ENCODE measurements at places on chromosomes 11 and 22.

DNA sequence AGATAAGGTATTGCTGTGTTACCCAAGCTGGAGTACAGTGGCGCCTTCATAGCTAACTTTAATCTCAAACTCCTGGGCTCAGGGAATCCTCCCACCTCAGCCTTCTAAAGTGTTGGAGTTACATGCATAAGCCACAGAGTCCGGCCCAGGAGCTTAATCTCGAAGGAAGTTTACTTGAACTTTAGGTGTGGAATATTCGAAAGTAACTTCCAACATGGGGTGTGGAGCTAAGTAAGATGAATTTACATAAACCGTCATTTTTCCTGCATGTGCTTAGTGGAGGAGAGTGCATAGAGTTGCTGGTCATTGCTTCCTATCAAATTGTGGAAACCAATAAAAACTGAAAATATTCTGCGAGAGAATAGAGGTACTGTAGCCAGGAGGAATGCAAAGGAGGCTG is 1.5 kb downstream of the ATG13 start:
- DNase-seq: no peak

- peak; percentile 2 for DNase-seq
Observed at GRCh38 chr11:110711448-110711775, 825 bp downstream of the ARHGAP20 start.

GRCh38 chr22:39592081-39593065 is 21.8 kb downstream of the CACNA1I start:
- peak; percentile 70 for DNase-seq

- DNase-seq: no peak
Observed at GRCh38 chr11:25065746-25066145, 568.9 kb downstream of the LUZP2 start.

- DNase-seq: no peak
Observed at GRCh38 chr11:17244046-17244445, 32.5 kb upstream of the NUCB2 start.

DNA sequence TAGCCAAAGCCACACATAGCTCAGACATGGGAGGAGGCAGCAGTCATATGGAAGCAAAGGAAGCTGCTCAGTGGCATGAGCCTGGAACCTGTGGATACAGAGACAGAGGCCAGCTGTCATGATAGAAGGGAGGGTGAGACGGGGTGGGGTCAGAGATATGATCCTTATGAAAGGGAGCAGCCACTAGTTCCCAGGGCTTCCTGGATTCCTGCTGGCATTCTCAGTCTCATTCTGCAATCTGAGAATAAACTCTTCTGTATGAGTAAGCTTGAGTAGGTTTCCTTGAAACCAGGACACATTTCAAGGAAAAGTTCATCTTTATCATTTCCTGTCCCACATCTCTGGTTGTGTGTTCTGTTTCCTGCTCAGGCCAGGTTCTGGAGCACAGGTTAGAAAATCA is 220.2 kb upstream of the SNX19 start:
- no peak for DNase-seq

DNA sequence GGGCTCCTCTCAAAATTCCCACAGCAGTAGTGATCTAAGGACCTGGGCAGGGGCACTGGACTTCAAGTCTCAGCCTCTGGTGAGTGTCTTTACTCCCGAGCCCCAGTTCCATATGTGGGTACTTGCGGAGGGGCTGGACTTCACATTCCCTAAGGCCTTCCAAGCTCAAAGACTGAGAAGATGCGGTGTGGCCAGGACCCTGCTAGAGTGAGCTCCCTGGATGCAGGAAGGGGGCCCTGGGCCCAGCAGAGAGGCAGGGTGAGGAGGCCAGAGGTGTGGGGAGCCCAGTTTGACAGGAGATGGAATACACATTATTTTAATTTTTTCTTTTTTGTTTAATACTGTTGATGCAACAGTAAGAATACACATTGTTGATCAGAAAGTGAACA is 83.7 kb downstream of the IGLL1 start:
- no peak for DNase-seq

- no peak for DNase-seq
Observed at GRCh38 chr11:73401924-73402833, 26.0 kb downstream of the RELT start.

DNA sequence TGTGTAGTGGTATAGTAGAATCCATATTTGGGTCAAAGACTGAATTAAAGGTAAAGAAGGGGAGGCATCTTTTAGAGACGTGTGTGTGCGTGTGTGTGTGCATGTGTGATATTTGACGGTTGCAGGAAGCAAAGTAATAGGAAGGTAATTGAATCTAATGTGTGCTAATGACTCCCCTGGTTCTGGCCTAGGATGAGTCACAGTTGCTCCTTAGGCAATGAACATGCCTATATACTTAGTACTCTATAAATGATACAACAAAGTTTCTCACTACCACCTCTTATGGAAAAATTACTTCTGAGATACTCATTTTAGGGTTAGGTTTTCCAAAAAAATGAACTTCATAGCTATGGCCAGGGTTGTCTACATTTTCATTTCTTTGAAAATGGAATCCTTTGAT is 409.6 kb downstream of the GUCY1A2 start:
- no peak for DNase-seq

DNA sequence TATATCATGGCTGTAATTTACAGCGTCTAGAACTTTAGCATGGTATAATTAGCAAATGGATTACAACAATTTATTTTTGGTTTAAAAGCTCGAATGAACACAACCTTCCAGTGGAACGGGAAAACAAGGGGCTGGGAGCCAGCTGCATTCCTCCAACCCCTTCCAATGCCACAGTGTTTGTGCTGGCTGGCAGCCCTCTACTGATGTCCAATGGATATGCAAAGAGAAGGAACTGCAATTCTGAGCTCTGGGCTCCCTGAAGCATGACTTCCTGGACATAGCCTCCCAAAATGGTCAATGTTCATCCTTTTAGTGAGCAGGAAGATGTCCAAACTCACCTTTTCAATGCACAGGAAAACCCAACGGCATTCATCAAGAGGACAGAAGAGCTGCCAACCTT is 288.3 kb downstream of the TENM4 start:
- DNase-seq: no peak

DNA sequence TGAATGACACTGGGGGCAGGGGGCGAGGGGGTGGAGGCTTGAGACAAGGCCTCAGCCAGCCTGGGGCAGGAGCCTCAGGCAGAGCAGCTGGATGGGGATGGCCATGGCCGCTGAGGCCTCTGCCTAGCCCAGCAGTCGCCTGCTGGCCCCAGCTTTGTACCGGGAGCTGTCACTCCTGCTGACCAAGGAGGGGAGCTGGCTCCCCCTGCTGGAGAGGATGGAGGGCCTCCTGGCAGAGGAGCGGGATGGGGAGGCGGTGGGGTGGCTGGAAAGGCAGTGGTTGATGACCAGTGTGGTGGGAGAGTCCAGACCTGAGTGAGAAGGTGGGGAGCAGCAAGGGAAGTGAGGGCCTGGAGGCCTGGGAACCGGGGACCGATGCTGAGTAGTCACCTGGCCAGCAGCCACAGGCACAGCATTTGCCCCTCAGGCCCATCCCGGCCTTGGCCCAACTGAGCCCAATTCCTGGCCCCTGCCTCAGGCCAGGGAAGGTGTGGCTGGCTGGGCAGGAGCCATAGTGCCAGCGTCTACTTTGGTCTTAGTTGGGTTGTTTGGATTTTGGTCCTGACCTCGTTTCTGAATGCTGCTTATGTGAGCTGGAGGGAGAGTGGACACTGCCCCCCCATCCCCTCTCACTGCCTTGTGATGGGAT is 6.0 kb upstream of the SUSD2 start:
- DNase-seq: peak; percentile 77

DNA sequence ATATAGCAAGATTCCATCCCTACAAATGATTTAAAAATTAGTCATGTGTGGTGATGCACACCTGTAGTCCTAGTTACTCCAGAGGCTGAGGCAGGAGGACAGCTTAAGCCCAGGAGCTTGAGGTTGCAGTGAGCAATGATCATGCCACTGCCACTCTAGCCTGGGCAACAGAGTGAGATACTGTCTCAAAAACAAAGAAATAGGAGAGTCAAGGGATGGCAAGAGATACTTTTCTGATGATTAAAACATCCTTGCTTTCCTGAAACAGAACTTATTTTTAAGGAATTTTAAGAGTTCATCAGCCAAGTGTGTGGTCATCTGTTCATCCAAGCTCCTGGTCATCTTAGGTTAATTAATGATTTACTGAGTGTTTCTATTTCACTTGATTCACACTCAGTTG is 1252.0 kb downstream of the LRRC4C start:
- DNase-seq: no peak

GRCh38 chr11:9126636-9127035 is 35.2 kb upstream of the SCUBE2 start:
- no peak for DNase-seq

- DNase-seq: peak; percentile 36
Observed at GRCh38 chr11:9574622-9575259, 1.3 kb downstream of the WEE1 start.

GRCh38 chr22:29167032-29167911 is 38.4 kb upstream of the EMID1 start:
- DNase-seq: no peak

DNA sequence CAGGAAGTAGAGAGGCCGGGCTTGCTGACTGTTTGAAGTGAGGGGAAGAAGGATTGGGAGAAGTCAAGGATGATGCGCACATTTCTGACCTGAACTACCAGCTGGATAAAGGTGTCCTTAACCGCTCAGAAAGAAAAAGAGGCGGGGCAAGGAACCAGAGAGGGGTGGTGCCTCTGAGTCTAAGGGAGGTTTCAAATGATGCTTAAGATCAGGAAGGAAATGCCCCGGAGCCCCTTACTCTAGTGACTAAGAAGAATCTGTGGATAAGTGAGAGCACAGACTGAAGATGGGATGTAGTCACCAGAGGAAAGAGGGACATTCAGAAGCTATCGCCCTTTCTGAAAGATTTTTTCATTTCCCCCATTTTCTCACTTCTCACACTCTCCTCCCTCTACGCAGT is 12.7 kb downstream of the DCHS1 start:
- DNase-seq: no peak

- DNase-seq: no peak
Observed at GRCh38 chr22:46945481-46945880, 183.0 kb downstream of the TBC1D22A start.

- no peak for DNase-seq
Observed at GRCh38 chr22:27133019-27133431, 475.6 kb downstream of the MIAT start.

DNA sequence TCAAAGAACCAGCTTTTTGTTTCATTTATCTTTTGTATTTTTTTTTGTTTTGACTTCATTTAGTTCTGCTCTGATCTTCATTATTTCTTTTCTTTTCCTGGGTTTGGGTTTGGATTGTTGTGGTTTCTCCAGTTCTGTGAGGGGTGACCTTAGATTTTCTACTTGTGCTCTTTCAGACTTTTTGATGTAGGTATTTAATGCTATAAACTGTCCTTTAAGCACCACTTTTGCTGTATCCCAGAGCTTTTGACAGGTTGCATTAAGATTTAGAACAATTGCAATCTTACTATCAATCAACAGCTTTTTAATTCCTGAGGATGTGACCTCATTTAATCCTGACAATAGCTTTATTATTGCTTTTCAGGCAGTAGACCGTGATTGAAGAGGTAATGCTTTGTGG is 94.3 kb downstream of the ZNF280B start:
- DNase-seq: no peak

DNA sequence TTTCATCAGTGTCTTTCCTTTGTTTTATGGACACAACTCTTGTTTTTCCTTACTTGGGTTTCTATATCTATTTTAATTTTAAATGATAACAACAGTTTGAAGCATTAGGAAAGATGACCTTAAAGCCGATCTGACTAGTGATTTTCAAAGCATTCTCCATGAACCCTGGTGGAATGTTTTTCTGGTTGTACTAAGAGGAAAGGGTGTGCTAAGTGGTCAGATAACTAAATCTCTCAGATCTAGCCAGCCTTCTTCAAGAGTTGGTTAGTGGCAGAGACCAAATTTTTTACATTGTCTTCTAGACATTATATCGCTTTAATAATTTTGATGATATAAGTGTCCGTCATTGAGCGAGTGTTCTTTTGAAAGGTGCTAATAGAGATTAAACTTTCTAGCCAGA is 134.4 kb downstream of the METTL15 start:
- DNase-seq: no peak

DNA sequence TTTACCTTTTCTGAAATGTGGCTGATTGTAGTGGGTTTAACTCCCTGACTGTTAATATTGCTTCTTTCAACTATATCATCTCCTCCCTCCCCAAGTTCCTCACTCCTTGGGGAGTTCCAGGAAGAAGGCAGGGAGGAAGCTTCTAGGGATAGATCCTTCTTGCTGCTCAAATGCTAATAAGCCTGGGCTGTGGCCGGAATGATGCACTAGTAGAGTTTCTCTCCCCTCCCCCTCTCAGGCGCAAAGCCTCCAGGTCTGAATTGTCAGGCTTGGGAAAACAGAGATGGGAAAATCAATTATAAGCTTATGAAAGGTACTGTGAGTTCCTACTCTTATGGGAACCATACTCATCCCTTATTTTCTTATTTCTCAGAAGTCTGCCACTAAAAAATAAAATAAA is 30.8 kb downstream of the FEZ1 start:
- DNase-seq: no peak

- DNase-seq: no peak
Observed at GRCh38 chr22:47322854-47323253, 560.4 kb downstream of the TBC1D22A start.

DNA sequence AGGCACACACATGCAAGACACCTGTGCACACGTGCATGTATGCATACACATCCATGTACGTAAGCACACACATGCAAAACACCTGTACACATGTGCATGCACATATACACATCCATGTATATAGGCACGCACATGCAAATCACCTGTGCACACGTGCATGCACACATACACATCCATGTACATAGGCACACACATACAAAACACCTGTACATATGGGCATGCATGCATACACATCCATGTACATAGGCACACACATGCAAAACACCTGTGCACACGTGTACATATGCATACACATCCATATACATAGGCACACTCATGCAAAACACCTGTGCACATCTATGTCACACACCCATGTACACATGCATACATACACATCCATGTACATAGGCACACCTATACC is 458.3 kb downstream of the TBC1D22A start:
- DNase-seq: no peak

DNA sequence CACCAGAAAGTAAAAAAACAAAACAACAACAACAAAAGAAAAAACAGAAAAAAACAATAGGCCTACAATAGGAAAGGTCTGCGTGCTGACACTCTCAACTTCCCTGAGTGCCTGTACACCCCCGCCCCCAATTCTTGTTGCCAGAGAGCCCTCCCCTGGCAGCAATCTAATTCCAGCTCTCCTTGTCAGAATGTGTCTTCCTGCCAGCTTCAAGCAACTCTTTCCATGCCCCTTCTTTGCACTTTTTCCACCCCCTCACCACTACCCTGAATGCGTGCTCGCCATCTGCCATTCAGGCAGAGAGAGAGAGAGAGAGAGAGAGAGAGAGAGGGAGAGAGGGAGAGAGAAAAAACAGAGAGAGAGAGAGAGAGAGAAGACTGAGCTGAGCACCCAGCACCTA is 245.0 kb downstream of the KIRREL3 start:
- DNase-seq: no peak
